ENCODE measurements at places on chromosomes 16 and 17.

GRCh38 chr17:59073972-59074371, 32.7 kb downstream of the TRIM37 start:
- no peak for DNase-seq

DNA sequence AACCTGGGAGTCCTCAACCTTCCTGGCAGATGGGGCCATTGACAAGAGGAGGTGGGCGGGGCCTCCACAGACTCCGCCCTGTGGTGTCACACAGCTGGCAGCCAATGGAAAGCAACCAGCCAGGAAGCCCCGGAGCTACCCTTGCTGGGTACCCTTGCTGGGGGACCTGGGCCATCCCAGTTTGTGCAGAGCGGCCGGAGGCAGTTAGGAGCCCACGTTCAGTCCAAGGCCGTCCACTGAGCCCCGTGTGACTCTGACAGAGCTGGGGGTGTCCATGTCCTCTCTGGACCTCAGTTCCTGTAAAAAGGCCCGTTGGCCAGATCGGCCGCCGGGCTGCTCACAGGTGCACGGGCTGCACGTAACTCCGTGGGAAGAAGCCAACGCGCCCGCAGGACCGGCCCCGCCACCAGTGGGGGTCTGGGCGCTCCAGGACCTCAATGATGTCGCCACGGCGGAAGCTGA, 17.1 kb upstream of the FAM83G start:
- DNase-seq: no peak

- DNase-seq: no peak
Measured at GRCh38 chr16:84007965-84008364, 34.6 kb downstream of the SLC38A8 start.

- no peak for DNase-seq
Measured at GRCh38 chr16:11134722-11135463, 121.1 kb downstream of the SOCS1 start.

- no peak for DNase-seq
Measured at GRCh38 chr17:71335212-71335611, 785.6 kb upstream of the SOX9 start.

GRCh38 chr17:16488186-16488967, 3.6 kb downstream of the LRRC75A start:
- no peak for DNase-seq

- DNase-seq: no peak
Measured at GRCh38 chr17:67051837-67052236, 7.5 kb downstream of the CACNG1 start.

GRCh38 chr17:5434984-5435383, 4.0 kb downstream of the C1QBP start:
- DNase-seq: no peak
